ENCODE measurements at places on chromosomes 1 and 21. TPM values are rescaled to one million over a fixed set of nuclear protein-coding genes. Genes with fewer than 3 reads are reported as not detected.

DNA sequence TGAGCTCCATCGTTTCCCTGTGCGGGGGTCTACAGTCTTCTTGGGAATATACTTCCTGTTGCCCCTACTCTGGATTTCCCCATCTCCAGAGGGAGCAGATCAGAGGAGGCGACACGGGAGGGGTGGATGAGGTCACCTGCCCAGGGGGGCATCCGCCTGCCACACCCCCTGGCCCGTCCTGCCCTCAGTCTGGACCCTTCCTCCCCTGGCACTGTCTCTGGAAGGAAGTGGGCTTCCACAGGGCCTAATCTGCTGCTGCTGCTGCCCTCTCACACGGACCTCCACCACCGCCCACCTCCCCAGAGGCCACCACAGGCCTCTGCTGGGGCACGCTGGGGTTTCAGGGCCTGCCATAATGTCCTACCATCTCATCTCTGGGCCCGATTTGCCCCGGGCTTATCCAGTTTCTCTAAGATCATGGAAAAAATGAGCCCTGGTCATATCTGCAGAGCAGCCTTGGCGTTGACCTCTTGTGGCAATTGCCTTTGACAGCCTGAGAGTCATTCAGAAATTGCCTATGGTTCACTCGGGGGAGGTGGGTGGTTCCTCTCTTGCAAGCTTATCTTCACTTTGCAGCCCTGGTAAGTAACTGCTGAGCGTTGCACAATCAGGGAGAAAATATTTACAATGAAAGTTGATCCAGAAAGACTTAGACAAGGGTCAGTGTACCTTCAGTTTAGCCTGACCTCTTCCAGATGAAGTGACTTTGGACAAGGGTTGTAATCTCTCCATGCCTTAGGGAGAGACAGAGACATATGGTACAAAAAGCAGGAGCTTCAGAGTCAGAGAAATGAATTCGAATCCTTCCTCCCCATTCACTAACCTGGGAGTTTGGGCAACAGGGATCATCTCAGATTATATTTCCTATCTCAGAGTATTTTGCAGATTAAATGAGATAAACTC, 252.4 kb downstream of the TOMM20 start:
- DNase-seq = no peak

- no peak for DNase-seq
Observed at GRCh38 chr1:54110996-54111395, 41.8 kb downstream of the CDCP2 start.

GRCh38 chr1:226625326-226625725, 76.8 kb downstream of the STUM start:
- no peak for DNase-seq

- DNase-seq = no peak
Observed at GRCh38 chr21:45365608-45366241, 39.2 kb upstream of the COL18A1 start.

DNA sequence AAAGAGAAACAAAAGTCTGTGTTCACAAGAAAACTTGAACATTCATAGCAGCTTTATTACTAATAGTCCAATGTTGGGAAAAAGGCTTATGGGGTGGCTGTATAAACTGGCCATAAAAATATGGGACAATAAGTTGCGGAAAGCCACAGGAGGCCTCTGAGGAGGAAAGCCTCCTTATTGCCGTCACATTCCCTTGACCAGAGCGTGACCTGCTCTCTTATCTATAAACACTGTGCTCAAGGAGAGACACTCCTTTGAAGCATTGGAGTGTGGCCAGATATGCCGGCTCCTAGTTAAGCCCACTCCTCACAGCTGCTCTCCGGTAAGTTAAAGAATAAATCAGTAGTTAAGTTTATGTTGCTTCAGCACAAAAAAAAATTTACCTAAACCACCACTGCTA, 19.7 kb downstream of the OR6Y1 start:
- no peak for DNase-seq

- DNase-seq = no peak
Observed at GRCh38 chr1:24980836-24981630, 51.0 kb upstream of the RUNX3 start.

DNA sequence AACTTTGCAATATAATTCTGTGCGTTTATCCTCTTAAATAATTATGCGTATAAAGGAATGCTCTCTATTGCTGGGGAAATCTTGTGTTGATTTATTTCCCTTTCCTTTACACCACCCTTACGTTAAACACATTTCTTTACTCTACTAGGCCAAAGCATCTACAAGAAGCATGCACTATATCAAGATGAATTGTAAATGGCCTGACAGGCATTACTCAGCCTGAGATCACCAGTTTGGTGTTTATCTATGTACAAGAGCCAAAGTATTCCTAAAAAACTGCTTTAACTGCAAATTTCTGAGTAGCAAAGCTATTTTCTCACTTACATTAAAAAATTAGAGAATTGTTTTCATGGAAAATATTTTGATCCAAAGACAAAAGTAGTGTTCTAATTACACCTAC, 114.8 kb downstream of the TYW3 start:
- DNase-seq = no peak

- no peak for DNase-seq
Observed at GRCh38 chr1:181120924-181121323, 32.4 kb downstream of the IER5 start.

GRCh38 chr1:211483896-211484612, 7.9 kb downstream of the RD3 start:
- no peak for DNase-seq

The UMODL1 gene
- 0.10 TPM for total RNA-seq

The TLCD4 gene
- total RNA-seq = 43.7 TPM

The MYCL gene
- 15.7 TPM for total RNA-seq

Measured in tongue (tissue), 3 donors.